ENCODE measurements at places on chromosomes 1 and 21.

DNA sequence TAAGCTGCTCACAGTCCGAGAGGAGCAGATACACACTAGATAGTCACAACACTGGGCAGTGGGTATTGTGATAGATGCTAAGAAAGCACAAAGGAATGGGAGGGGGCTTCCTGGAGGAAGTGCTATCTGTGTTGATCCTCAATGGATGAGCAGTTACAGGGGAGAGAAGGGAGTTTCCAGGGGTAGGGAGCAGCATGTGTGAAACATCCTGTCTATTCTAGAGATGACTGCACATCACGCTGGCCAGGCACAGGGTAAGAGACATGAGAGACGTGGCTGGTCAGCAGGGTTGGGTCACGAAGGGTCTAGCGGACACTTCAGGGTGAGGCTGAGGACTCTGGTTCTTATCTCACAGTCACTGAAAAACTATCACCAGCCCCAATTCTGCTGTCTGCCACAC is 235.2 kb downstream of the TRABD2B start:
- no peak for DNase-seq

- DNase-seq: no peak
Observed at GRCh38 chr1:61635557-61635956, 89.4 kb downstream of the TM2D1 start.

GRCh38 chr1:100422065-100422464 is 69.8 kb downstream of the CDC14A start:
- no peak for DNase-seq

- DNase-seq: no peak
Observed at GRCh38 chr1:58966103-58966916, 182.5 kb upstream of the JUN start.

- no peak for DNase-seq
Observed at GRCh38 chr1:81325397-81325796, 475.3 kb upstream of the ADGRL2 start.
